ENCODE measurements at places on chromosomes 16 and 17. TPM values are rescaled to one million over a fixed set of nuclear protein-coding genes. Genes with fewer than 3 reads are reported as not detected.

The GNPTG gene
- total RNA-seq, result 57.6 TPM

The GLTPD2 gene
- 0.49 TPM for total RNA-seq

DNA sequence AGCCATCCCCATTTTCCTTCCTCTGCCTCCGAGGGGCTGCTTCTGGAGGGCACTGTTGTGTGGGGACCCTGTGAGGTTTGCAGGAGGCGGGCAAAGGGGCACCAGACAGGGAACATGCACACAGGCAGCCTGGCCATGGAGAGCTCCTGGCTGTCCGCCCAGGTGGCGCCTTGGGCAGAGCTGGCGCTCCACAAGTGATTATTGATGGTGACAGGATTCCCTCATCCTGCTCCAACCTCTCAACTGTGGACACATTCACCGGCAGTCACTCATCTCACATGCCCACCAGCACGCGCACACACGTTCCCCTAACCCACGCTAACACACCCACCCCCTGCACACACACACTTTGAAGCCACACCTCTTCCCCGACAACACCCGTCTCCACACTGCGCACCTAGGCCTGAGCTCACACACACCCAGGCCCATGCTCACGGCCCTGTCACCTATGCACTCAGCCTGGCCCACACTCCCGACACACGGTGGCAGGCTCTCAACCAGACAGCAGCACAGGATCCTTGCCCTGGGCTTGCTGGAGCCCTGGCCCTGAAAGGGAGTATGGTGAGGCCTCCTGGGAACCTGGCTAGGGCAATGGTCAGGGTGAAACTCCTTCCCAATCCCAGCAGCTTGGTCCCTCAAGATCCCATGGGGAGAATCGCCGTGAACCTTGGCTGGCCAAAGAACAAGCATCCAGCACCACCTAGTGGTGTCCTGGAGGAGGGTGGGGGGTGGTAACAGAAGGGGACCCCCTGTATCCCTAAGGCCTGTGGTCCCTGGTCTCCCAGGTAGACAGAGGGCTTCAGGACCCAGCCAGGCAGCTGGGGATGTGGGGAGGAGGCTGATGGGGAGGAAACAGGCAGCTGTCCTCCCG lies 3.6 kb downstream of the PNMT start:
- DNase-seq, result peak; percentile 70

DNA sequence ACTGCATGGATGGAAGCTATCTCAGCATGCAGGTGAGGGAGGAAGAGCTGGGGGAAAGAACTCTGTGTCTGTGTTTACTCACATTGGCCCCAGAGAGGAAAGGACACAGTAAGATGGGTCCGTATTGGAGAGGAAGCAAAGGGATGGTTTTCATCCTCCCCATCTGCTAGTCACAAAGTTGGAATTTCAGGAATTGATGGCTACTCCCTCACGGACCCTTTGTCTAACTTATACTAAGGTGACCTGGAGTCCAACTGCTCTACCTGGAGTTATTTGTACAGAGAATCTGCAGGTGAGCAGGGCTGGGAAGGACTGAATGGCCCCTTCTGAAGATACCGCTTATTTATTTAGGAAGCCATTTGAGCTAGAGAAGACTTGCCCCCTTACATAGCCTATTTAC lies 55.1 kb downstream of the WNT3 start:
- no peak for DNase-seq

DNA sequence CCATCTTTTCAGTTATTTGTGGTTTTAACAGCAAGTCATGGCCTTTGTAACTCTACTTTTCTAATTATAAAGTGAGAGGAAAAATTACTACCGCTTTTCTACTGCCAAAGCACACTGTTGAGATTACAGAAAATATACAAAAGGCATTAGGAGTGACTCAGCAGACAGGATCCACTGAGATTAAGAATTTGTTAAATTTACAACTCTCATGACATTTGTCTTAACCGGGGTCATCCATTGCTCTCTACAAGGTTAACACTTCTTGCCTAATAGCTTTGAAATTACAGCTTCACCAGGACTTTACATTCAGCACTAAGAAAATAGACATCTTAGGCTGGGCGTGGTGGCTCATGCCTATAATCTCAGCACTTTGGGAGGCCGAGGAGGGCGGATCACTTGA lies 93.4 kb downstream of the SSH2 start:
- no peak for DNase-seq

Measured in left colon (tissue), 2 donors.